C1 segment of cervical spinal cord (tissue), 14 donors: ENCODE measurements at places on chromosomes 2 and 18.

DNA sequence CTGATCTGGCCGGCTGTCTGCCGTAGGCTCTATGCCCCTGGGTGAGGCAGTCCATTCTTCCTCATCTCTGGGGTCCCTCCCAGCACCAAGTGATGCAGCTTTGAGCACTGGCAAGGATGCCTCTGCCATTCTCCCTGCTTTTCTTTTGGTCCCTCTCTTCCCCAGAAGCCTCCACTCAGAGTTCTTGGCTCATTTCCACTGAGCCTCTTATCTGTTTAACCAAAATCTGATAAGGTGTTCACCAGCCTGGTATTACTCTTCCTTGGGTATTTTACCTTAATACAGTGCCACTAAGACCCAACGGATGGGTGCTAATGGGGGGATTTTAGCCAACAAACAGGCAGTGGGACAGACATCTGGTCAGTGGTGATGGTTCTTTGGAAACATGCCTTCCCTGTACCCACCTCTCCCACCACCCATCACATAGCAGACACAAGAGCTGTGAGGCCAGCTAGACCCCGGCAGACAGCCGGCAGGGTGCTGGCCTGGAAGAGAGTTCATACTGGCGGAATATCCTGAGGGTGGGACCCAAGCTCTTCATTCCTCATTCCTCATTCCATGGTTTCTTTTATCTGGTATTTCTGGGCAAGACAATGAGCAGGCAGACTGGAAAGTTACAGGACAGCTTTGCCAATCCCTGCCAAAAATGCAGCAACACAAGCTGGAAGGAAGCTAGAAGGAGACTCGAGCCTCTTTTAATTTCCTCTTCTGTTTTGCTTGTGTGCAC is 34.6 kb downstream of the ZBTB7C start:
- no peak for DNase-seq

- no peak for DNase-seq
Observed at GRCh38 chr2:154952346-154952980, 254.0 kb downstream of the KCNJ3 start.

GRCh38 chr2:106336737-106337136 is 131.5 kb downstream of the RGPD3 start:
- DNase-seq, result no peak

DNA sequence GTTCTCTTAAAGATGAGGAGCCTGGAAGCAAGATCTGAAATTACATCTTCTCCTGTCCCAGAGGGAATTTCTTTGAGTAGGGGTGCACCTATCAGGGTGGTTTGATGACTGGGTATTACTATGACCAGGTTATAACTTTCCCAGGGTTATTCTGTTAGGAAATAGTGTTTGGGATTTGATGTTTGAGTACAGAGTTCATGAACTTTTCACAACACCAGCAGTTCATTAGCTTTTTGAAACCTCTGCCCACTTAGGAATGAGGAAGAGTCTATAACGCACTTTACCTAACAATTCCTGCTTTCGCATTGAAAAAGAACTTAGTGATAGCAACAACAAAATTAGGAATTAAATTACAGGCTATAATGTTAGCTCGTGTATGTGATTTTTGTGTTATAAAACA is 58.6 kb downstream of the ALMS1 start:
- DNase-seq, result no peak

- no peak for DNase-seq
Observed at GRCh38 chr2:205709319-205709718, 27.0 kb downstream of the NRP2 start.

DNA sequence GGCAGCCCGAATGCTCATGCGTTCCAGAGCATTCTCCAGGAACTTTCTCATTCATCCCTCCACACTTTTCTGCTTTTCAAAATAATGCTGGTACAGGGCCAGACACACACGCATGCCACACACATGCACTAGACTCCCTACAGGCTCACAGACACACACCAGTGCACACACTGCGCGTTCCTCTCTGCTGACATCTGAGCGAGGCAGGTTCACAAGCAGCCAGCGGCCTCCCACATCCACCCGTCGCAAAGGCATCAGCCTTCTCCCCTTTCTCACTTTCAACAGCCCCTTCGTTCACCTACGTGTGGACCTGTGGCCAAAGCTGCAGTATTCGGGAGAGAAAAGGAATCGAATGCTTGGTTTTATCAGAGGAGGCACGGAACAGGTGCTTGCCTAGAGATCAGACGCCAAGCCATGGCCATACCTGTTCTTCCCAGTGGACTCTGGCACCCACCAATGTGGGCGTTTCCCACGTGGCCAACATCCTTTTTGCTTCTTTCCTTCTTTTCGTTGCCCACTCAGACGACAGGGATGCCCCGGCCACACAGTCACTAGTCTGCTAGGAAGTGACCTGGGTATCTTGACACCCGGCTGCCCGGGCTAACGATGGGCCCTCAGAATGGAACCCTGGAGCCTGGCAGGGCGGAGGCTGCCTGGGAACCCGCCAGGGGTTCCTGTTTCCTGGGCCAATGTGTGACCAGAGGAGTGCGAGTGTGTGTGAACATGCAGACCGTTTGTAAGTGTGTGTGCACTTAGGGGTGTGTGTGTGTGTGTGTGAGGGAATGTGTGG is 85.8 kb upstream of the ID2 start:
- DNase-seq, result no peak

- no peak for DNase-seq
Observed at GRCh38 chr2:36951574-36951973, 14.8 kb downstream of the STRN start.

- DNase-seq, result no peak
Observed at GRCh38 chr2:44320832-44321231, 40.5 kb downstream of the PREPL start.

DNA sequence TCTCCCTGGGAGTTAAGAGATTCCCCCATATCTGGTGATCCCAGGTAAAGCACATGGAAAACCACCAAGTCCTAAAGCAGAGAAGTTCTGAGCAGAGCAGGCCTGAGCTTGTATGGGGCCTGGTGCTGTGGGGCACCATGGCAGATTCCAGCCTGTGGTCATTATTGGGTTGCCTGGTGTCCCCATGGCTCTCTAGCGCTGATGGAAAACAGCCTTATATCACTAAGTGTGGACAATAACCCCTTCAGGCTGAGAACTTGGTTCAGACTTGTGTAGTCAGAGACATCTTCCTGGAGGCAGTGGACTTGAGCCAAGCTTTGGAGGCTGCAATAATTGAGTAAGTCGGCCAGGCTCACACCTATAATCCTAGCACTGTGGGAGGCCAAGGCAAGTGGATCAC is 96.8 kb downstream of the MCFD2 start:
- DNase-seq, result no peak

GRCh38 chr18:58527952-58528287 is 101.0 kb downstream of the ALPK2 start:
- no peak for DNase-seq

- DNase-seq, result no peak
Observed at GRCh38 chr2:17969661-17970060, 91.2 kb downstream of the KCNS3 start.

DNA sequence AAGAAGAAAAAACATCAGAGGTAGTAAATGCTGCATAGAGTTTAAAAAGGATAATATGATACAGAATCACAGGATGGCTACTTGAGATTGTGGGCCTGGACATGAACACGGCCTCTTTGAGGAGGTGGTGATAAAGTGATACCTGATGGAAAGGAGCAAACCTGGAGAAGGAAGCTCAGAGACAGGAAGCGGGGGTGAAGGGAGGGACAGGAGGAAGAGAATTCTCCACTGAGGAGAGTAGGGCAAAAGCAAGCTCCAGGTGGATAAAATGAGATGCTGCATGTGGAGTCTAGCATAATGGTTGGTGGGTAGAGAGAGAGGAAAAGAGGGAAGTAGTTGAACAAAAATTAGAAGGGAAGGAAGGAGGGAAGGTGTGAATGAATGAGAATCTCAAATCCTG is 77.0 kb upstream of the GALNT3 start:
- DNase-seq, result no peak

- no peak for DNase-seq
Observed at GRCh38 chr2:11411768-11412448, 54.1 kb downstream of the E2F6 start.

GRCh38 chr2:47080888-47081301 is 74.2 kb downstream of the STPG4 start:
- DNase-seq, result no peak

- DNase-seq, result no peak
Observed at GRCh38 chr2:129008055-129008880, 689.6 kb upstream of the HS6ST1 start.

DNA sequence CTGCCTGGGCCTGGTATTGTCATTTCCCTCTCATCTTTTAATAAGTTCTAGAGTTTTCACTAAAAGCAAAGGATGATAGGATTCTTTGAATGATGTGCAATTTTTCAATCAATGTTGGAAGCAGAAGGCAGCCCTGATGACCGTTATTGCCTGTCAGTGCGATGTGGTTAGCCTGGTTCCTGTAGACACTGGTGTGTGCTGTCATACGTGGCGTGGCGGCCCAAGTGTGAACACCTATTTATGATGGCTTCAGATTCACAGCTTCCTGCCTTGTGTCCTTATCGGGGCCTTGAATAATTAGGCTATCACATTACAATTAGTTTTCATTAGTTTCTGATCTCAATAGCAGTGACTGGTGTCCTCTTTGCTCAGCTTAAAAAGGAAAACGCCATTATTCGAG is 218.5 kb downstream of the TPGS2 start:
- DNase-seq, result no peak

- DNase-seq, result no peak
Observed at GRCh38 chr2:215723631-215724011, 287.8 kb upstream of the FN1 start.

- no peak for DNase-seq
Observed at GRCh38 chr2:238362626-238363025, 42.3 kb downstream of the TRAF3IP1 start.

DNA sequence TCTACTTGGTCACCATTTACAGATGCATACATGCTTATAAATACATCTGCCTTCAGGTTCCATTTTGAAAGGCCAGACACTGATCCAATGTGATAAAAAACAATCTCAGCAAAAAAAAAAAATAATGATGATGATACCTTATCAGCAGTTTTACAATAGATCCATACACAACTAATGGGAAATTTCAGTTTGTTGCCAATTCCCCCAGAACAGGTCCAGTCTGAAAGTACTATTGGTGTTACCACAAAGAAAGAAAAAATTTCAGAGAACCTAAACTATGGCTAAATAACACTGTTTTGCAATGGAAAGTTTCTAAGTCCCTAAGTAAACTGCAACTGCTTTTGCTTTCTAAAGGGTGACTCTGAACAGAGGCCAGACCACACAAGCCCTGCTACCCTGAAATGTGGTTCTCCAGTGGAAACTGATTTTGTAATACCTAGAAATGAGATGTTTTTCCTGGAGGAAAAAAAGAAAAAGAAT is 54.1 kb downstream of the LPIN2 start:
- DNase-seq, result no peak

GRCh38 chr2:236866542-236867340 is 218.9 kb upstream of the COPS8 start:
- DNase-seq, result no peak

DNA sequence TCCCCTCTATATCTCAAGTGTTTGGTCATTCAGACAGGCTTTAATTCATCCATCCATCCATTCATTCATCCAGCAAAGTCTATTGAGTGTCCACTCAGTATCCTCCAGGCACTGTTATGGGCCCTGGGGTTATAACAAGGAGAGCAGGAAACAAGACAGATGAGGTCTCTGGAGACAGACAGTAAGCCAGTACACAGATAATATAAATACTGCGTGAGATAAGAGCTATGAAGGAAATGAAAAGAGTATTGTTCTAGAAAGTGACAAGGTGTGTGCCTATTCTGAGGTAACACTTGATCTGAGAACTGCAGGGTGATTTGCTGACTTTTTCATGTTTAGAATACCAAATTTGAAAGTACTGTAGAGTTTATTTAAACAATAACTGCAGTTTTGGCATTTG is 98.3 kb downstream of the OSBPL6 start:
- DNase-seq, result no peak

DNA sequence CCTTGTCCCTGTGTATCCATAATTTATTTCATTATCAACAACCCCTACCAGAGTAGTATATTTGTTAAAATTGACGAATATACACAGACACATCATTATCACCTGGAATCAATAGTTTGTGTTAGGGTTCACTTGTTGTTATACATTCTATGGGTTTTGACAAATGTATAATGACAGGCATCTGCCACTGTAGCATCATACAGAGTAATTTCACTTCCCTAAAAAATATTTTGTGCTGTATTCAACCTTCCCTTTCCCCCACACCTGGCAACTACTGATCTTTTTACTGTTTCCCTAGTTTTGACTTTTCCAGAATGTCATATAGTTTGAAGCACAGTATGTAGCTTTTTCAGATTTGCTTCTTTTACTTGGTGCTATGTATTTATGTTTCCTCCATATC is 132.0 kb downstream of the ZNF804A start:
- DNase-seq, result no peak

DNA sequence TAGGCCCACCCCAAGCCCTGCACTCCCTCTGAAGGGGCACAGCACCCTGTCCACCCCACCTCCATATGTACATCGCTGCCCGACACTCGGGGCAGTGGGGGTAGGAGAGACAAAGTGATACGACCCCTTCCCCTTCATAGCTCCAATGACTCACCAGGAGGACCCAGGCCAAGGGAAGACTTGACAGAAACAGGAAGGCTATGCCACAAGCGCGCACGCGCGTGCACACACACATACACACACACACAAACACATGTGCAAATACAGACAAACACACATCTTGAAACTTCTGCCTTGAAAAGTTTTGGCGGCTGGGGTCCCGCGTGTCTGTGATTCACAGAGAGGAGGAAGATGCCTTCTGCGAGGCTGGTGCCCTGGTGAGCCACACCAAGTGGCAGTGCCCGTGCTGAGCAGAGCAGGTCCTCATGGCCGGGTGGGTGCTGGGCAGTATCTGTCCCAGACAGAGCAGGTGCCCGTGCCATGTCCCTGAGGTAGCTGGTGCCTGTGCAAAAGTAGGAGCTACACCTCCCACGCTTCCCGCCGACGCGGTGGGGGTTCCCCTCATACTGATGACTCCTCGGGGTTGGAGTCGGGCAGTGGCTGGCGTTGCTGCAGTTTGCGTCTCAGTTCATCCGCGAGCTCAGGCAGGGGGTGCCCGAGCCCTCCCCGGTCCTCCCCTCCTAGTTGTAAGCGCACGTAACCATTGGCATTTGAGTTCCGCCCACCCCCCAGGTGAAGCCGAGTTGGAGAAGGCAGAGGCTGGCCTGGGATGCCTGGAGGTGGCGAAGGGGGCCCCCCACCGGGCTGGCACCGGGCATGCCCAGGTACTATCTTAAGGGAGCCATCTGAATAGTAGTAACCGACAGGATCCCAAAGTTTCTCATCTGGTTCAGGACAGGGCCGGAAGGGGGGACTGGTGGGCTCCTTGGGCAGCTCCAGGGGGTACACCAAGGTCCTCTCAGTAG is 2.5 kb upstream of the ANKRD39 start:
- no peak for DNase-seq

GRCh38 chr2:119247844-119248271 is 24.2 kb downstream of the STEAP3 start:
- no peak for DNase-seq
